CD4-positive, alpha-beta T cell treated with Interleukin-4 for 1 hour (primary cell): ENCODE measurements at places on chromosomes 3 and 15.

- no peak for DNase-seq
Observed at GRCh38 chr3:118818386-118818785, 216.3 kb downstream of the IGSF11 start.

DNA sequence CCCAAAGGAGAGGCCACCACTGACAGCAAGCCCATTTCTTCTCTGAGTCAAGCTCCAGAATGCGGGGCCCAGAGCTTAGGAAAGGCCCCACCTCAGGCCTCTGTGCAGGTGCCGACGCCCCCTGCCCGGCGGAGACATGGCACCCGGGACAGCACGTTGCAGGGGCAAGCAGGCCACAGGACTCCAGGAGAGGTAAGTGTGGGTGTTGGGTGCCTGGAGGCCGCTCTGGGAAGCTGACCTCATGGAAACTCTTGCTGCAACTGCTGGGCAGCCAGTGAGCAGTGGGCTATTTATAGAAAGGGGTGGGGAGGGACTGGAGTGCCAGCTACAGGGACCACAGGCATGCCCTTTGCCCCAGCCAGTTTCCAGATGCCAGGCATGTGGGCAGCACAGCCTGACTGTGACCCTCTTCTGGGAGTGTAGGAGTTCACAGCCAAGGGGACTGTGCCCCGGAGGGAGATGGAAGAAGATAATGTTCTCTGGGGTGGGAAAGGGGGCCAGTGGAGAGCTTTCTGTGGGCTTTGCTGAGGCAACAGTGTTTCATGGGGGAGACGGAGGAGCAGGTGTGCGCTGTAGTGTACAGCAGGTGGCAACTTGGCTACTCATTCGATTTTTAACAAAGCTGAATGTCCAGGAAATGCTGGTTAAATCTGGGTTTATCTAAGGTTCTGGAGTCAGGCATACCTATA is 23.7 kb downstream of the ALPK3 start:
- DNase-seq: no peak

GRCh38 chr3:11204697-11205348 is 50.5 kb downstream of the HRH1 start:
- no peak for DNase-seq

- DNase-seq: no peak
Observed at GRCh38 chr3:117644203-117644602, 934.6 kb downstream of the TUSC7 start.

DNA sequence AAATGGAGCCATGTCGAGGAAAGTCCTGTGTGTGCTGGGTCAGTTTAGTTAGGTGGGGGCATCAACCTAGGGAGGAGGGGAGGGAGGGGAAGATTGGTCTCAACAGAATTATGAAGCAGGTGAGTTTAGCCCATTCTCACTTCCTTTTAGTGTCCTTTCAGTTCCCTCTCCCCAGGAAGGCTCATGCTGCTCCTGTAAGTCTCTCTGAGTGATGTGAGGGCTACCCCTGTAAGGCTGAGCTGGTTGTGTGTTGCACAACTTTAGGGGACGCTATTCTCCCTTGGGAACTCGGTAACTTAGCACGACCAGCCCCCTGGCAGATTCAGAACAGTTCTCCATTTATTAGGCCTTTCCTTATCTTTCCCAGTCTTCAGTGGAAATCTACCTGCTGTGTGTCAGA is 21.2 kb downstream of the IL5RA start:
- no peak for DNase-seq

DNA sequence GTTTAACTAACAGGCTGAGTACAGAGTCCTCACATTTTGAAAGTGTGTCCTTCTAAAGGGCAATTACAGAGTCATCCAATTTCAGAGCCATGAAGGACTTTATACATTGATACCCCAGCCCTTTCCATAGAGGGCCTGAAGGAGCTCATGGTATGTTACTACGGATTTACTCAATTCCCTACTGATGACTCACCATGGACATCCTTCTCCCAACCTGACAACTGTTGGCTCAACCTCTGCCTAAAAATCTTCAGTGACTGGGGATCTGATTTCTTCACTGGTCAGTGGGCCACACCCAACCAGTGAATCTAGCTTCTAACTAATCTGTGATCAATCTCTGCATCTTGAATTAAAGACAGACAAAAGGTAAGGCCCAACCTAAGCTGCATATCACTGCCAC is 963.4 kb upstream of the CFAP20DC start:
- no peak for DNase-seq

DNA sequence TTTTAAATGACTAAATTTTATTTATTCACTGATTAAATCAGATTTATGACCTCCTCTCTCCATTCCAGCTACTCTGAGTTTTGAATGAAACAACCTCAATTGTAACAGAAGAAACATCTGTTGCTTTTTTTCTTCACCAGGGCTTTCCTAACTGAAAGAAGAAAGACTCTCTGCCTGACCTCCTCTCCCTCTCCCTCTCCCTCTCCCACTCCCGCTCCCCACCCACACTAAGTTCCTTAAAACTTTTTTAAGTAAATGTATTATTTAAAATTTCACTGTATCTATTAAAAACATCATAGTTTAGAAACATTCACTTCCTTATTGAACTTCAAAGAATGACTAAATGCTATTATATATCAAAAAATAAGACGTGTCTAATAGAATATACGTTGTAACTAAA is 122.0 kb downstream of the TFDP2 start:
- DNase-seq: no peak

- DNase-seq: no peak
Observed at GRCh38 chr15:72033285-72033684, 84.7 kb downstream of the MYO9A start.

DNA sequence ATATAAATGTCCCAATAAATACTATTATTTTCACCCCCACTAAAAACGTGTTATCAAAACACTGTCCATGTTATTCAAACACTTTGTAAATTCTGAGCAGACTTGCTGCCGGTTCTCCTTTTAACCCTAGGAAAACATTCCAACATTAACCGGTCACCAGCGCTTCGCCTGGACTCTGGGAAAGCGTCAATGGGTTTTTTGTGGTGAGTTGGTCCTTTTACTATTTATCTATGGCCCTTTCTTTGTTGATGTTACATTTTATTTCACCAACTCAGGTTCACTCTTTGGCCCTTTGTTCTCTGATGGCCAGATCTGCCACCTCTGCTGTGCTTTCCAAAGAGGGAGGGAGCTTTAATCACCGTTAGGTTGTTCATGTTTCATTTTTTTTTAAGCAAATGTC is 4.1 kb upstream of the EOMES start:
- DNase-seq: no peak

GRCh38 chr3:117238806-117239205 is 529.2 kb downstream of the TUSC7 start:
- DNase-seq: no peak

DNA sequence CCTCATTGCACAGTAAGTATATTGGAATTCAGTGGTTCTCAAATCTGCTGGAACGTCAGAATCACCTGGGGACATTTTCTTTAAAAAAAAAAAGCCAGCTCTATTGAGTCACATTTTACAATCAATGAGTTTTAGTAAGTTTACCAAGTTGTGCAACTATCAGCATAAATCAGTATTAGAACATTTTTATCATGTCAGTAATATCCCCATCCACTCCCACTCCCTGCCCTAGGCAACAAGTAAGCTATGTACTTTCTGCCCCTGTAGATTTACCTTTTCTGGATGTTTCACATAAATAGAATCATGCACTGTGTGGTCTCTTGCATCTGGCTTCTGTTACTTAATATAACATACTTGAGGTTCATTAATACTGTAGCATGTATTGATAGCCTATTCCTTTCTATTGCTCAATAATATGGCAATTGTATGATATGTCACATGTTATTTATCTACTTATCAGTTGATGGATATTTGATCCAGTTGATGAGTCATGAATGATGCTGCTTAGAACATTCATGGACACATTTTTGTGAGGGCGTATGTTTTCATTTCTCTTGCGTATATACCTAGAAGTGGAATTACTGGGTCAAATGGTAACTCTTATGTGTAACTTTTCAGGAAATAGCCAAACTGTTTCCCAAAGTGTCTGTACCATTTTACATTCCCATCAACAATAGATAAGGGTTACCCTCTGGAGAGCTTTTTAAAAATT is 180.5 kb downstream of the THSD4 start:
- DNase-seq: no peak

GRCh38 chr3:42063888-42064287 is 27.3 kb upstream of the TRAK1 start:
- no peak for DNase-seq

DNA sequence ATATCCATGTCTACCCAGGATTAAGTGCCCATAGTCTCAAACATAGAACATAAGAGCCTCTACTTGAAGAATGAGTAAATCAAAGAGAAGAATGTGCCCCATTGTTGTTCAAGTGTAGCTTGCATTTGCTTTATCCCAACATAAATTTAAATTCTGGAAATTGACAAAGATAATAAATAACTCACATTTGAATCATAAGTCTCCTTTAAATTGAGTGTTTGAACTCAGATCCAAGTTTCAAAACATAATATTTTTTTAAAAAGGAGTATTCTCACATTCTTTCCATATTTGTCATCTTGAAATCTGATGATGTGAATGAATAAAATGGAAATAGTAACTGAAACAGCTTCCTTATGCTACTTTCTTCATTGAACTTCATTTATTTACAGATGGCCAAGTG is 135.2 kb downstream of the MECOM start:
- no peak for DNase-seq

- DNase-seq: no peak
Observed at GRCh38 chr3:133512416-133513089, 60.9 kb upstream of the CDV3 start.

DNA sequence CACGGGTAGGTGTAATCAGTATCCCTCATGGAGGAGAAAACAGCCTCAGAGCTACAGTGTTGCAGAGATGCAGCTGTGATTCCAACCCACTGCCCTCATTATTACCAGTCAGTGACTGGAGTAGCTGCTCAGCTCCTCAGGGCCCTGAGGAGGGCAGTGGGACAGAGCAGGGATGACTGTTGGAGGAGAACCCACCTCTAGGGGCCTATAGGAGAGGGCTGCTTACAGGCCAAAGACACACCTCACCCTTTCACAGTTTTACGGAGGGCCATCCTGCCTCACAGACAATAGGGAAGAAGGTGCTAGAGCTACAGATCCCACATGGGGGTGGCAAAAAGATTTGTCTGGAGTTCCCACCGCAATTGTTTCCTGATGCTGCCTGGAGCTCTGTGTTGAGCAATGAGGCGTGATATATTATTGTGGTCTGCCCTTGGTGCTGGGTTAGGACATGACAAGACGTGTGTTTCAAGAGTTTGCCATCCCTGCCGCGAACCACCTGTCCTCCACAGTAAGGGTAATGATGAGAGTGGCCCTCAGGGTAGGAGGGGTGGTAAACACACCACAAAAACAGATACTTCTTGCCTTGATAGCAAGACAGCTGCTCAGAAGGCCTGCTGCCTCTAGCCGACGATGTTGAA is 140.5 kb upstream of the TPM1 start:
- no peak for DNase-seq

DNA sequence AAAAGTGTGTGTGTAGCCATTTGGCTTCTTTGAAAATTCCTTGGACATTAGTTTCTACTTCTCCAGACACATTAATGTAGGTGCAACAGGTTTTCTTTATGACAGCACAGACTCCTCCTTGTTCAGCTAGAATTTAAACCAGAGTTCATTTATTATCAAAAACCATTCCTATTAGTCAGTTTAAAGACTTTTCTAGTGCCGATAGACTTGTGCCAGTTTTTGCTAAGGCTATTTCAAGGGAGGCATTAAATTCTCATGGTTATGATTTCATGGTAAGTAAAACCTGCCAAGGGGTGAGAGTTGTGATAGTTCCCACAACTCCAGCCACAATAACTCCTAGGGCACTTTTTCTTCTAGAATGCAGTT is 20.6 kb upstream of the SENP7 start:
- DNase-seq: no peak

- DNase-seq: no peak
Observed at GRCh38 chr3:135565546-135565945, 400.0 kb upstream of the PPP2R3A start.

DNA sequence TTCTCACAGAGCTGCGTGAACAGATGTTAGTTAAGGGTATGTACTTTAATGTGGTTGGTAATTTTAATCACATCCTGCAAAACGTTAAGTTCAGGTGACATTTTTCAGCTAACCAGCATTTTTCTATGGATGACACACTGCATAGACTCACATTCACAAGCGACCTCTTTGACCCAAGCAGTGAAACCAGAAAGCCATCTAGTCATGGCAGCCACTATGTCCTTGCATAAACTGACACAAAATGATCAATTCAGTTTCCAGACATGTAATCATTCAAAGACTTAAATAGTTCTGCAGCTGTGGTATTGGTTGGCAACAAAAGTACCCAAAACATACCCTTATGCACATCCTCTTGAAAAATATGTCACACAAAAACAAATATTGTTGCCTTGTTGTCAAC is 7.4 kb upstream of the CAPN7 start:
- DNase-seq: no peak

DNA sequence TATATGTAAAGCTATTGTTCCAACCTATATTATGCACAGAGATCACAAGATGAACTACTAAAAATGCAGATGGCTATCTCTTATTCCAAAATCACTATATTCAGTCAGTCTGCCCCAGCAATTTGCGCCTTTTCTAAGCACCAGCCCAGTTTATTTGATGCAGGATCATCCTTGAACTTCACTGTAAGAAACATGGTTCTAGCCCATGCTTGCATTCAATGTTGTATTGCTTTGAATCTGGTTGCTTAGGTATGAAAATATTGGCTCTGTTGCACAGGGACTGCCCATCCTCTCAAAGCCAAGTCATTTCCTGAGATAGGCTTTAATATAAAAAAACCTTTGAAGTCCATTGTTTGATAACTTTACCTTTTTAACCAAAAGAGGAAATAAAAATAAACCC is 170.5 kb upstream of the LRIG1 start:
- no peak for DNase-seq

DNA sequence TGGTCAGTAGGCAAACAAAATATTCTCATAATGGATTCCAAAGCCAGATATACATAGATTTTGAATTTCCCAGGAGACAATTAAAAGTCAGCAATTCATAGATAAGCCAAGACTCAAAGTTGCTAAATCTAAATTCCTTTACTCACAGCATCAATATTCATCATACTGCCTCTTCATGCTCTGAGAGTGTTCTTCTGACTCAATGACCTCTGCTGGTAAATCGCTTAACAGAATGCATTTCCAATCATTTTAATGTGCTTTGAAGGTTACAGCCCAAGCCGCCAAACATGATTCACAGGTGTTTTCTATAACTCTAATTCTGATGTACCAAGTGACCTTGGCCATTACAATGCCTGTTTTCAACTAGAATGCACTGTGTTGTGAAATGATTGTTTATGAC is 24.2 kb upstream of the SLC4A7 start:
- no peak for DNase-seq
